ENCODE measurements at places on chromosomes 1 and 21.
A peak's percentile ranks its signal among the peaks of the same experiment; 100 is the strongest.

DNA sequence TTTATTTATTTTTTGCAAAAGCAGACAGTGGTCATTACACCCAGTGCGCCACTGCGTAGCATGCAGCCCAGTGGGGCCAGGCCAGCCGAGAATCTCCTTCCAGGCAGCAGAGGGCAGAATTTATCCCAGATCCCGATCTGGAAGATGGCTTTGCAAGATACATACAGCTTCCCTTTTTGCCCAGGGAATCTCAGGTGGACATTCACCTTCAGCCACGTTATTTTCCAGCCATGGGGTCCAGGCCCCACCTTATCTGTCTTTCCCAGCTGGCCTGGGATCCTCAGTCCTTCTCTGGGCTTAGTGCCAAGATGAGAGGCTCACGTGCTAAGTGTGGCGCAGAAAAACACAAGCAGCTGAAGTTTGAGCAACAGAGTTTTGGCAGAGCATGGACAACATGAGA is 123.6 kb downstream of the AJAP1 start:
- H3K27ac ChIP-seq, result no peak overlapping the region
- H3K36me3 ChIP-seq, result no peaks in the 10 kb centered on the region
- no peak overlapping the region for H3K4me3 ChIP-seq
- no peaks in the 10 kb centered on the region for H3K27me3 ChIP-seq
- no peaks in the 10 kb centered on the region for H3K4me1 ChIP-seq

- no peak for DNase-seq
- no peaks in the 10 kb centered on the region for H3K27me3 ChIP-seq
- H3K4me1 ChIP-seq, result no peaks in the 10 kb centered on the region
These were observed 97.0 kb downstream of the DISP1 start for GRCh38 chr1:222911866-222912265.

- no peaks in the 10 kb centered on the region for H3K4me1 ChIP-seq
- no peak overlapping the region for H3K27ac ChIP-seq
- H3K27me3 ChIP-seq, result no peaks in the 10 kb centered on the region
- no peak for DNase-seq
- peaks cover 23% of the 10 kb centered on the region for H3K36me3 ChIP-seq
These were observed 42.2 kb downstream of the ECE1 start for GRCh38 chr1:21247892-21248715.

GRCh38 chr1:178613271-178613945 is 100.5 kb downstream of the TEX35 start:
- no peak overlapping the region for H3K4me3 ChIP-seq
- no peak for DNase-seq
- no peaks in the 10 kb centered on the region for H3K36me3 ChIP-seq
- H3K4me1 ChIP-seq, result no peaks in the 10 kb centered on the region

DNA sequence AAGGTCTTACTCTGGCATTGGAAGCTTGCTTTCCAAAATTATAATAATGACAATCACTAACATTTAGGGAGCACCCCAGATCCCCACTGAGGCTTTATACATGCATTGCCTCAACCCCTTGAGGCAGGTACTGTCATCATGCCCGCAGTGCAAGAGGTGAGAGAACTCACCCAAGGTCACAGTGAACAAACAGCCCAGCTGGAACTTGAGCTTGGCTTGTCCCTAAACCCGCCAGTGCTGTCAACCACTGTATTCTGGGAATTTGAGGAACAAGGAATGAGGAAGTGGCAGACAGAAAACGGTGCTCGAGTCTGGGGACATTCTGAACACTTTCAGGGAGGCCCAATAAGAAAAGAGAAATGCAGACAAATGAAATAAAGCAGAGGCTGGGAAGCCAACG is 34.6 kb upstream of the TLR5 start:
- H3K4me3 ChIP-seq, result no peak overlapping the region
- no peak for DNase-seq
- no peaks in the 10 kb centered on the region for H3K36me3 ChIP-seq
- peaks cover 3% of the 10 kb centered on the region for H3K4me1 ChIP-seq

DNA sequence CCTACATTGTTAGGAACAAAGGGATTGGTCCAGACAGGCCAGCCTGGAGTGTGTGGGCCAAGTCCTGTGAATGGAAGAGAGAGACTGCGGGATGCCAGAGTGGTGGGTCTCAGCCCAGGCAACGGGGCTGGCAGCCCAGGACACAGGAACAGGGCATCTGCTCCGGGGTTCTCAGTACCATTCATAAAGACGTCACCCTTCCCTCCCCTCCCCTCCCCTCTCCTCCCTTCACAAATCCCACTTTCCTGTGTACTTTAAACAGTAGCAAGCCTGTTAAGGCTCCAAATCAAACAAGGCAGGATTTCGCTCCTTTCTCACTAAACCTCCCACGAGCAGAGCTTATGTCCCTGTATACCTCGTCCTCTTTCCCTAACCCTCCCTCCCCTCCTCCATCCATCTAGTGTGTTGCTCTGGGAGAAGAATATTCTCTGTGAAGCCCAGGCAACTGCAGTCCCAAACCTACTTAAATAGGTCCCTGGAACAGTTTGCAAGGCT is 4.2 kb upstream of the PLXNA2 start:
- H3K27ac ChIP-seq, result no peak overlapping the region
- peaks cover 10% of the 10 kb centered on the region for H3K4me1 ChIP-seq
- no peak overlapping the region for H3K4me3 ChIP-seq
- H3K27me3 ChIP-seq, result peaks cover 33% of the 10 kb centered on the region
- H3K36me3 ChIP-seq, result no peaks in the 10 kb centered on the region
- no peak for DNase-seq

DNA sequence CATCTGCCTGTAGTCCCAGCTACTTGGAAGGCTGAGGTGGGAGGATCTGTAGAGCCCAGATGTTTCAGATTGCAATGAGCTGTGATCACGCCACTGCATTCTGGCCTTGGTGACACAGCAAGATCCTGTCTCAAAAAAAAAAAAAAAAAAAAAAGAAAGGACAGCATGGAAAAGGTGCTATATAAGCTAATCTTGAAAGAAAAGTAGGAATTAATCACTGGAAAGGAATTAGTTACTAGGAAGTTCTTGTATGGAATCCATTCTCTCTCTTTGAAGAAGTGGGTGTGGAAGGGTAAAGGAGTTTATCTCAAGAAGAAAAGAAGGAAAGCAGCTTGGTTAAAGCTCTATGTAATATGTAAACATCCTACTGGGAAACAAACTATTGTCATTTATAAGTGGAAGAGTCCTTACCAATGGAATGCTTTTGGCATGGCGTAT is 339.2 kb downstream of the DPYD start:
- H3K27ac ChIP-seq, result no peak overlapping the region
- H3K27me3 ChIP-seq, result no peaks in the 10 kb centered on the region
- no peaks in the 10 kb centered on the region for H3K4me1 ChIP-seq
- H3K36me3 ChIP-seq, result peaks cover 10% of the 10 kb centered on the region

GRCh38 chr21:44484498-44485253 is 29.4 kb downstream of the LRRC3 start:
- no peaks in the 10 kb centered on the region for H3K27me3 ChIP-seq
- H3K36me3 ChIP-seq, result no peaks in the 10 kb centered on the region
- peak overlapping the region; percentile 45 for H3K27ac ChIP-seq

DNA sequence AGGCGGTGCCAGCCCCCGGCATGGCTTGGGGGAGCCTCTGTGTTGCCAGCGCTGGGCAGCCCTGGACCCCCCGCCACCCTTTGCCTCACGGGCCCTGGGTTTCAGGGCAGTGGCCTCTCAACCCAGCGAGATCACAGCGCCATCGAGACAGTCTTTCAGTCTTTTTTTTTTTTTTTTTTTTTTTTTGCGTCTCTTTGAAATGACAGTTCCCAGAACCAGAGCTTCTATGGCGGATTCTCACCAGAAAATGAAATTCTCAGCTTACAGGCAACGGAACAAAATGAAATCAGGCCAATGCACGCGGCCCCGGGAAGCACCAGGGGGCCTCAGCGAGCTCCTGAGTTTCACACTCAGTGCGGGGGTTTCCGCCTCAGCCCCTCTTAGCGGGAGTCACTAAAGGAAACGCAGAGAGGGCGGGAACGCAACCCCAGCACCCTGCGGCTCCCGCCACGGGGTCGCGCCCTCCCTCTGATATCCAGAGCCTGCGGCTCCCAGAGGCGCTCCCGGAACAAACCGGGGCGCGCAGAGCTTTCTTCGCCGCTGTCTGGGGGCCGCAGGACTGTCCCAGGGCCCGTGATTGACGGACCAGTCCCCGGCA is 8.0 kb upstream of the COL6A1 start:
- peak overlapping the region; percentile 73 for H3K27ac ChIP-seq
- peaks cover 36% of the 10 kb centered on the region for H3K27me3 ChIP-seq
- H3K36me3 ChIP-seq, result no peaks in the 10 kb centered on the region
- peaks cover 2% of the 10 kb centered on the region for H3K4me1 ChIP-seq

DNA sequence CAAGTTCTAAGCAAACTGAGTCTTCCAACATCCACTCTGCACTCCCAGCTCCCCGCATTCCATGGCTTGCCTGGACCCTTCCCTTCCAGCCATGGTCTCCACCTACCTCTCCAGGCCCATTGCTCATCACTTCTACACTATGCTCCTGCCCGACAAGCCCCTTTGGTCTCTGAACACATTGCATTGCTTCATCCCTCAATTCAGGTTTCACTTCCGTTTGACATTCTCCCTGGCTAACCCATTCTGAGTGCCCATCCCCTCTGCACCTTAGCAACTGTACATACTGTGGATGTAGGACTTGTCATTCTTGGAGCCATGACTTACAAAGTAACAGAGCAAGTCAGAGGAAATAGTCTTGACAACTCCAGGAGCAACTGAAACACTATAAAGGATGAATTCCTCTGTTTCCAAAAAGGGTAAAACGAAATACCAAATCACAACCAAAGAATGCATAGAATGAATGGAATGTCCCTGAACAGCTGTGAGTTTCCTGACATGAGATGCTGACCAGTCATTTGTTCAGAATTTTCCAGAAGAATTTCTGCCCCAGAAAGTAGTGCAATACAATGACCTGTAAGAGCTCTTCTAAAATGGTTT is 66.7 kb downstream of the KCNJ6 start:
- no peak overlapping the region for H3K4me3 ChIP-seq
- H3K36me3 ChIP-seq, result no peaks in the 10 kb centered on the region
- no peak for DNase-seq

DNA sequence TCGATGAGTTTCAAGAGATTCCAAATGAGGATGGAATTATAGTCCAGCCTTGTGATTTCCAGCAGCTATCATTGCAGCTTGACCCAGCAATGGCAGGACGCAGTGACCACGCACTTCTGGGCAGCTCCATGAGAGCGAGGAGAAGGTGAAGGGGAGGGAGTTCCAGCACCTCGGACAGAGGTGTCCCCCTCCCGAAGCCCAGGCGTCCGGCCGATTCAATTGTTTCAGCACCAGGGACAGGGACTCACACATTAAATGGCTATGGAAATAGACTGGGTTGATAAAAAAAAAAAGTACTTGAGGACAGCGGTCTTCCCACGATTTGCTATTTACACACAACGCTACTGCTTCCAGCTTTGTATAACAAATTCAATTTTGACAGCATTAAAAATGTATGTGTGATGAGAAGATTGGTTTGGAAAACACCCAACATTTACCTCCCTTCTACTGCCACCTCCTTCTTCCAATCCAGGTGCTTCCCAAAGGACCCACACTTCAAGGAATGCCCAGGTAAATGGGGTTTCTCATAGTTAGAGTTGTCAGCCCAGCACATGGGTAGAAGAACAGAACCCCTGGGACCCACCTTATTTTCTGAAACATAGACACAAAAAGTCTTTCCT is 71.8 kb downstream of the DISP3 start:
- no peaks in the 10 kb centered on the region for H3K36me3 ChIP-seq
- H3K4me1 ChIP-seq, result no peaks in the 10 kb centered on the region
- H3K27me3 ChIP-seq, result peaks cover 16% of the 10 kb centered on the region
- no peak overlapping the region for H3K4me3 ChIP-seq
- peak; percentile 60 for DNase-seq
- H3K27ac ChIP-seq, result no peak overlapping the region

DNA sequence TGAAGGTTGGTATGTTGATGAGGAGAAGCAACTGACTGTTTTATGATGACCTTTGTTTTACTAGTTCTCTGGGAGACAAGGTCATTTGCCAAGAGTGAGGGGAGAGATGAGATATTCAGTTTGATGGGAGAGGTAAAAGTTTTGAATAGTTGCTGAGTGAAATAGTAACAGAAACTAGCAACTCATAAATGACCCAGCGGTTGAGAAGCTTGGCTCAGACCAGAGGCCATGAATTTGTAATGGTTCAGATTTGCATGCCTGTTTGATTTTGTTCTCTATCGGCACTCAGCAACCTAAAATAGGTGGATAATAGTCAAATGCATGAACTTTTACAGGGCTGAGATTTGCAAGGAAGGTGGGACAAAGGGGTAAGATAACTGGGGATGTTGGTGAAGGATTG is 6.6 kb downstream of the CCDC30 start:
- no peaks in the 10 kb centered on the region for H3K27me3 ChIP-seq
- H3K27ac ChIP-seq, result no peak overlapping the region
- DNase-seq, result no peak
- no peaks in the 10 kb centered on the region for H3K36me3 ChIP-seq

DNA sequence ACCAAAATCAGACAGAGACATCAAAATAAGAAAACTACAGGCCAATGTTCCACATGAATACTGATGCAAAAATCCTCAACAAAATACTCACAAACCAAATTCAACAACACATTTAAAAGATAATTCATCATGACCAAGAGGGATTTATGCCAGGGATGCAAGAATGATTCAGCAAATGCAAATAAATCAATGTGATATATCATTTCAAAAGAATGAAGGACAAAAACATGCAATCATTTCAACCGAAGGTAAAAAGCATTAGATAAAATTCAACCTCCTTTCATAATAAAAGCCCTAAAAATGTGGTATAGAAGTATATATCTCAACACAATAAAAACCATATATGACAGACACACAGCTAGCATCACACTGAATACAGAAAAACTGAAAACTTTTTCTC is 81.5 kb upstream of the LYPLAL1 start:
- no peaks in the 10 kb centered on the region for H3K36me3 ChIP-seq
- no peak overlapping the region for H3K4me3 ChIP-seq
- H3K27me3 ChIP-seq, result peaks cover 2% of the 10 kb centered on the region
- no peaks in the 10 kb centered on the region for H3K4me1 ChIP-seq

- DNase-seq, result no peak
- H3K27me3 ChIP-seq, result no peaks in the 10 kb centered on the region
- peak overlapping the region; percentile 38 for H3K4me3 ChIP-seq
- H3K4me1 ChIP-seq, result peaks cover 35% of the 10 kb centered on the region
- peaks cover 12% of the 10 kb centered on the region for H3K36me3 ChIP-seq
- peak overlapping the region; percentile 77 for H3K27ac ChIP-seq
These were observed 128.2 kb downstream of the TBX19 start for GRCh38 chr1:168408884-168409283.

DNA sequence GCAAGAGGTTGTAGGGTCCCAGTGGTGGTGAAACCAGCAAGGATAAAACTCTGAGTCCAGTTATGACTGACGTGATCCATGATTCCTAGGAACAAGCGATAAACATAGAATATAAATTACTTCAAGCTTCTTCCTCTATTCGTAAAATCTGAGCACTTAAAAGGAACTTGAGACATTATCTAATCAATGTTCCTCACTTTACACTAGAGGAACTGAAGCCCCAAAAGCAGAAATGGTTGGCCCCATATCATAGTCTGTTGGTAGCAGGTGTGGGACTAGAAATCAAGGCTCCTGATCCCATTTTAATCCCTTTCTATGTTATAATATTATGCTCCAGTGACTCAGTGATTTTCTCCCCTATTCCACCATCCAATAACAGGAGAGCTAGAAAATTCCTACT is 21.9 kb upstream of the MNDA start:
- no peak overlapping the region for H3K4me3 ChIP-seq
- H3K27ac ChIP-seq, result no peak overlapping the region
- no peak for DNase-seq
- H3K4me1 ChIP-seq, result no peaks in the 10 kb centered on the region
